ENCODE measurements at places on chromosomes 2 and 18.

DNA sequence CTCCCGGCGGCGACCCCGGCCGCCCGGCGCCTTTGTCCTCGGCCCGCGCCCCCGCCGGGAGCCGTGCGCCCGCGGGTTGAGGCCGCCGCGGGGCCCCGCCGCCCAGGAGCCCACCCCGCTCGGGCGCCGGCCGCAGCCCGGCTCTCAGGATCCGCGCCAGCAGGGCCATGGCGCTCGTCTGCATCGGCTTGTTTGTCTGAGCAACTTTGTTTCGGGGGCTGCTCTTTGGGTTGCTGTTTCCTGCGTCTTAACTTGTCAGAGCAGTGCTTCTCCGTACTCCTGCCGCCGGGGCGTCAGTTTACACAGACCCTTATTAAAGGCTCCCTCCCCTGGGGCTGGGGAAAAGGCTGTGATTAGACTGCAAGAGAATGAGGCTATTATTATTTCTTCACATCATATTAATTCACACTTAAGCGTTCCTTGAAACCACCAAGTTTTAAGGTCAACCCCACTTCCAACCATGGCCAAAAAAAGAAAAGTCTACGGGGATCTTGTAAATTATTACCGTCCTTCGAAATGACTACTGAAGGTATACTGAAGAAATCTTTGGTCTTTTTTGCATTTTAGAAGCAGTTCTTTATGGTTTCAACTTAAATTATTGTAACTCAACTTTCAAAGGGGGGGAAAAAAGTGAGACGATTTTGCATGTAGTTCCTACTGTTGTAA is at the start of gene CYP27C1:
Gene CYP27C1, minus strand, starts transcription at position 198 of the 666 bp plus-strand sequence. Its CDS starts 29 bp downstream, at position 169.
- no peak for DNase-seq

- no peak for DNase-seq
Observed at GRCh38 chr2:103496850-103497249, 735.0 kb downstream of the TMEM182 start.

GRCh38 chr2:28547906-28548600 is 52.2 kb downstream of the PLB1 start:
- DNase-seq: no peak

DNA sequence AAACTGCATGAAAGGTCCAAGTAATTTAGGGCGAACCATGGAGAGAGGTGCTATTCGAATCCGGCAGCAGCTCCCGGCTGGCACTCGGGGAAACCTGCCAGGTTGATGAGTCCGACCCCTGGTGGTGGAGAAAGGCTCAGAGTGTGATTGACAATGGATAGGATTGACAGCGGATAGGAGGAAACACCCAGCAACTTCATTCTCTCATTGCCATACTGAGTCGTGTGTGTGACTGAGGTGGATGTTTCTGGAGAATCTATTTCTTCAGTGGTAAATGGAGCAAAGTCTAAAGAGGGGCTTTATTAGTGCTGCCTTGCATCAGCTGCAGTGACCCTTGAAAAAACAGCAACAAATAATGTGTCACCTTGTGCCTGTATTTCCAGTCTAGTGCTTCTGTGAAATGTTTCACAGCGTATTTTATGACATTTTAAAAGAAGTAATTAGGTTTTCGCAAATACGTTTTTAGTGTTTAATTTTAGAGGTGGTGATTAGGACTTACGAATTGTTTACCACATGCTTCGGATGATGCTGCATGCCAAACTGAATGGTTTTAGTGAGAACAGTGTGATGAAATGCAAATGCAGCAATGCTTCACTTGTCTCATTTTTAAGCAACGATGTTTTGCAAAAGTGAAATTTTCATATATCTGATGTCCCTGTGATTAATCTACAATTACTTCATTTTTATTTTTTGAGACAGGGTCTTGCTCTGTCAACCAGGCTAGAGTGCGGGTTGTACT is 102.0 kb downstream of the DCDC2C start:
- no peak for DNase-seq

GRCh38 chr2:28746429-28747111 is 5.1 kb upstream of the PPP1CB start:
- no peak for DNase-seq

- DNase-seq: no peak
Observed at GRCh38 chr2:189487283-189488007, 46.2 kb downstream of the WDR75 start.

- no peak for DNase-seq
Observed at GRCh38 chr2:160220026-160220425, 20.0 kb upstream of the ITGB6 start.

DNA sequence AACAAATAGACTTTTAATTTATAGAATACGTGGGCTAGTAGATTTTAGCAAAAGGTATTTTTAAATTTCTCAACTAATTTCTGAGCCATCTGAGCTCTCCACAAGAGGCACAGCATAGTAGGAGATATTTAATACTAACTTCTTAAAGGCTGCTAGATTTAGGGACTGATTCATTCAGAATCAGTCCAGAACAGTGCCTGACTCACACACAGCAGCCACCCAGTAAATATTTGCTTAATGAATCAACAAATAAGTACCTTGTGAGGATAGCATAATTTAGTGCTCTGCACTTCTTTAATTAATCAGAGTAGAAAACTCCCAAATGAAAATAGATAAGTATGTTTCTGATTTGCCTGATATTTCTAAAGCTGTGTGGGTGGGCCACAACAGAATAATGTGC is 35.6 kb upstream of the SYT4 start:
- DNase-seq: no peak

DNA sequence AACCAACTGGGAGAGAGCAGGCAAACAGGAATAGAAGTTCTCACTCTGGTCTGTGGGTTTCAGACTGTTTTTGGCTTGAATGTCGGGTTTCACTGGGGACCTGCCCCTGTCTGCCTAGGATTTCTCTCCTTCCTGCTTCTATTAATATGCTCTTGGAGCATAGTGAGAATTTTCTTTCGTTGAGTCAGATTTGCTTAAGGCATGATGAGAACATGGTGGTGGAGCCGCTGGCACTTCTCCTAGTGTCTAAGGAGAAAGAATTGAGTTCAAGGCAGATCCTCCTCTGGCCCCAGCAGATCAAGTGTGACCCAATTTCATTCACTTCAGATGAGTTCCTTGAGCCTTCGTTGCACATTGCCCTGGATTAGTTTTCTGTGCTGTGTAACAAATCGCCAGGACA is 103.9 kb upstream of the HS6ST1 start:
- DNase-seq: peak; percentile 47

DNA sequence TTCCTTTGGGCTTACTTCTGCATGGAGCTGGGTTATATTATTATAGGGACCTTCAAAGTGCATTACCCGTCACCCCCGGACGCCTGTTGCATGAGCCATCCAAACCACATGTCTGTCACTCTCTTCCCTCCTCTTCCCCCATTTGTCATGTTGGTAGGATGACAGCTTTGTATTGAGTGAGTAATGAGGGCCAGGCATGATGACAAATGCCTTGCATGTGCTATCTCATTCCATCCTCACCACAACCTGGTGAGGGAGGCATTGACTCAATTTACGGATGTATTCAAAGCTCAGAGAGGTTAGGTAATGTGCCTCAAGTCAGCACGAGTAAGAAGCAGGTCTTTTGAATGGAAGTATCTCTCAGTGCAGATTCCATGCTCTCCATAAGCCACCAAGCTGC is 510.5 kb upstream of the TNP1 start:
- DNase-seq: peak; percentile 94

DNA sequence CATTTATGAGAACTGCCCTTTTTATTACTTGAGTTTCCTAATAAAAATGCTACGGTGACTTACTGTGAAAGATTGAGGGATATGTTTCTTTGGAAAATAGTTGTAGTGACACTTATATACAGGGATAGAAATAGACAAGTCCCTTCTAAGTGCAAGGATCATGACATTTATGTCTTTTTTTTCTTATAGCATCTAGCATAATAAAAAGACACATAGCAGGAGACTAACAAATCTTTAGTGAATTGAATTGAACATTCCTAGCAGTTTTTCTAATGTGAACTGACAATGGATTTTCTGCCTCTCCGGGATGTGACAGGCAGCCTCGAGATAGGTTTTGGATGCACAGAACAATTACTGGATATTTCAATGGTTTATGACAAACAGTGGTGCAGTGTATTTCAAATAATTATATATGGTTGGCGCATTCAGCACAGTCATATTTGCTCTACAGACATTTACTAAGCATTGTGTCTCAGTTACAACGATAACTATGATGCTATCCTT is 562.8 kb downstream of the ADCYAP1 start:
- DNase-seq: no peak

DNA sequence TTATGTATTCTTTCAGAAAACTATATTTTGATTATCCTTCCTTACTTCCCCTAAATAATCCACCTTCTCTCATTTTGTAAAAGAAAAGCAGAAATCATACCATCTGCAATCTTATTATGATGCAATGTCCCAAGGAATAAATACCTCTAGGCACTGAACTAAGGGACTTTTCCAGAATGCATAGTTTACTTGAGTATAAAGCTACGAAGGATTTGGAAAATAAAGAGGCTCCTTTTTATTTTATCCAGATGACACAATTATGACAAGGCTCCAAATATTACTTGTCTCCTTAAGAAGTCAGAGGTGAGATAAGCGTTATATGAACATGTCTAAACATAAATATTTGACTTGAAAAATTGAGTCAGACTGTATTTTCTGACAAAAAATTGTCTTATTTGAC is 72.1 kb downstream of the COL3A1 start:
- DNase-seq: no peak

DNA sequence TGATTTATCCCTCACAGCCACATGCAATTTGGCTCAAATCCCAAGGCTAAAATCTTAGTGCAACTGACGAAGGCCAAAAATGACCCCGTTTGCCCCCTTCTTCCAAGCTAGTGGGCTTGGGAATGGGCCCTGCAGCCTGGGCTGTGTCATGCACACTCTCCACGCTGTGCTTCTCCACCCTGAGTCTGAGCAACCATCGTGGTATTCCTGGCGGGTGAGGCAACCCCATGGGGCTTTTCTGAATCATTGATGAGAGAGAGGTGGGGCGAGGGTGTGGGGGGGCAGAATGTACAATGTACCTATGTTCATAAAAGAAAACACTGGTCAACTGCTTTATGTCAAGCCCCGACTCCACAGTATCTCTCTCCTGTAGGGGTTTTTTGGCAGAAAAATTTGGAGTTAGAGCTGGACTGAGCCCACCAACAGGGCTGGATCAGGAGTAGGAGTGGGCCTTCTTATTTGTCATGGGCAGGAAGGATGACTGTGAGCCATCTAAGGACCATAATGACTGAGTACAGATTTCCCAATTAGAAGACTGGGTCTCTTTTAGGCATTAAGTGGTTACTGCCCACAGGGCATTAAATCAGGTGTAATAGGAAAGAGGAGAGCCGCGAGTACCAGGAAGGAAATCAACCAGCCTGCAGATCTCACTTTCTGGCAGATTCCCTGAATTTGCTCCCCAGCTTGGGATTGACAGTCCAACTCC is 8.9 kb downstream of the SULT1C2 start:
- DNase-seq: peak; percentile 61

DNA sequence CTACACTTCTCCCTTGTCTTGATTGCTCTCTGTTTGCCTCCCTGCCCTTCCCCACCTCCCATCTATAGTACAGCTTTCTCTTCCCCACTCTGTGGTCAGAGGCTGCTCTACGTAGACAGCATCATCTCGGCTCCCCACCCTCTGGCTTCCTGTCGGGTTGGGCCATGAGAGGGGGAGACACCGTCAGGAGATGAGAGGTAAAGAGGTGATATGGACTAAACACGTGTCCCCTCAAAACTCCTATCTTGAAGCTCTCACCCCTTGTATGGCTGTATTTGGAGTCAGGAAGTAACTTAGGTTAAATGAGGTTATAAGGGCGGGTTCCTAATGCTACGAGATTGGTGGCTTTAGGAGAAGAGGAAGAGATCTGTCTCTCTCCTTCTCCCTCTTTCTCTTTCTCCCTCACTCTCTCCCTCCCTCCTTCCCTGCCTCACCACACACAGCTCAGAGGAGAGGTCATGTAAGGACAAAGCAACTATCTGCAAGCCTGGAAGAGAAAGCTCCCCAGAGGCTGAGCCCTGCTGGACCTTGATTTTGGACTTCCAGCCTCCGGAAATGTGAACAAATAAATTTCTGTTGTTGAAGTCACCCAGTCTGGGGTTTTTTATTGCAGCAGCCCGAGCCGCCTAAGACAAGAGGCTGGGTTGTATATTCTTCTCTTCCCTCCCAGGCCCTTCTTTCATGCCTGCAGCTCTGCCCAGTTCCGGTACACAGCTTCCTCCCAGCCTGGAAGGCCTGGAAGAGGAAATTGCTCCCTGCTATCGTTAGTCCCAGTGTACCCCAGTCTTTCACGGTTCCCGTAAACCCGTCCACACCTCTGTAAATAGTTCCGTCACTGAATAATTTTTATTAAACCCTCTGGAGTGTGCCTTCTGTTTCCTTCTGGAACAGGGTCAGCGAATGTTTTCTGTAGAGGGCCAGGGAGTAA is 138.0 kb downstream of the AKAIN1 start:
- DNase-seq: no peak

DNA sequence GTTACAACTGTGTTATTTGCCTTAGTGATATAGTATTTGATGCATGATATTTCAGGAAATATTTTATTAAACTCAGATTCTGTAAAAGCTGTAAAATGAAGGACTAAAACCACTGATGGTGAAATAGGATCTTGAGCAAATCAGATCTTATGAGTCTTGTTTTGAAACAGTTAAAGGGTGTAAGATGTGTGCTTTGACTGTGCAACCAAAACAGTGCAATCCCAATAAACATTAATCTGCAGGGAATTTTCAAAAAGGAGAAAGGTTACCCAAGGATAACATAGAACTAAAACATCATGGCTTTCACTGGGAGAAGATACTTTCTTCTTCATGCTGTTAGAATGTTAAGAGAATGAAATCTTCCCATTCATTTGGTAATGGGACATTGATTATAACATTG is 378.7 kb downstream of the PARD3B start:
- DNase-seq: no peak

DNA sequence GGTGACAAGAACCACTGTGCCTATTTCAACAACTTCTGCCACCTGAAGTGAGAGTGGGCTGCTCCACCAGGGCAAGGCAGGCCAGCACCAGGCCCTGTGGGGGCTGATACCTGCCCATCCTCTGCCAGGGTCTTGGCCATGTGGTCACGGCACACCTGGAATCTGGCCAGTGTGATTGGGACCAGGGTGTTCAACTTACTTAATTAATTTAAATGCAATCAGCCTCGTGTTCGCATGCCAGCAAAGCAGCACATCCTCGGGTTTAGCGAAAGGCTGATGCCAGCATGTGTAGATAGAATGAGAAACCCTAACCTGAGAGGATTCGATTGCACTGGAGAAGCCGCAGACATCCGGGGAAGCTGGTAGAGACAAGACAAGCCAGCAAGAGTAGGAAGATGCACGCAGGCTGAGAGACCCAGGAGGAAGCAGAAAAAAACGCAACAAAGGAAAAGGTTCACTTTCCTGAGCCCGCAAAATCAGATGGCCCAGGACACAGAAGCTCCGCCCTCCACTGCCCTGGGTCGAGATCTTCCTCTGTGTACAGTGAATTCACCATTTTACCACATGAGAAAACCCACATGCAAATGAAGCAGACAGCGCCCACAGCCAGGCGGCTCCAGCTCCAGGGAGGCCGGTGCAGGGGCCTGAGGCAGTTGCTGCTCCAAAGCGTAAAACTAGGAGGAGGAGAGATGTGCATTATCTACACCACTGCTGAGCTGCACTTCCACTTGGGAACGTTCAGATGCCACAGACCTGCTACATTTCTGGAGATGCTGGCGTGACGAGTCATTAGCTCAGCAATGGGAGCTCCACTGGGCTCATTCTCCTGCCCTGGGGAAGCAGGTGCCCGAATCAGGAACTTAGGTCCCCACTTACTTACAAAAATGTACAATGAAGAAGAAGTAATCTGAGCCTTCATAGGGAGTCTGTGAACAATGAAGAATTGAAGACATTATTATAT is 92.1 kb downstream of the TMEM18 start:
- DNase-seq: no peak

GRCh38 chr2:10841547-10842219 is 29.1 kb upstream of the PDIA6 start:
- no peak for DNase-seq

GRCh38 chr2:47260971-47261370 is 105.9 kb upstream of the STPG4 start:
- DNase-seq: no peak
